ENCODE measurements at places on chromosomes 2 and 18.

GRCh38 chr2:238784671-238785527 lies 63.0 kb upstream of the TWIST2 start:
- peak; percentile 21 for DNase-seq

GRCh38 chr2:110854355-110855081 lies 122.1 kb downstream of the ACOXL start:
- DNase-seq, result no peak

DNA sequence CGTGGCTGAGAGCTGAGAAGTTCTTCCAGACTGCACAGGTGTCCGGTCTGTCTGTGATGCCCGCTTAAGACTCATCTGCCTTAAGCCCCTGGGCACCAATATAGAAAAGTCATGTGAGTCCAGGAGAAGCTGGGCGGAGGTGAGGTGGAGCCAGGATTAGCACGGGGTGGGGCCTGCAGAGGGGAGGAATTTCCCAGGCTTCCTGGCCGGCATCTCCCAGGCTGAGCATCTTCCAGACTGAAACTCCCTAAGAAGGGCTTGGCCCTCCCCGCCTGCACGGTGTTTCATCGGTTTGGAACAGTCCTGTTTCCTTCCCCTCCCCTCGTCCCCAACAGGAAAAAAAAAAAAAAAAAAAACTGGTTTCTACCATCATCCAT lies 270.3 kb downstream of the ATAD2B start:
- DNase-seq, result no peak

GRCh38 chr2:62334009-62334408 lies 138.1 kb downstream of the B3GNT2 start:
- DNase-seq, result no peak

DNA sequence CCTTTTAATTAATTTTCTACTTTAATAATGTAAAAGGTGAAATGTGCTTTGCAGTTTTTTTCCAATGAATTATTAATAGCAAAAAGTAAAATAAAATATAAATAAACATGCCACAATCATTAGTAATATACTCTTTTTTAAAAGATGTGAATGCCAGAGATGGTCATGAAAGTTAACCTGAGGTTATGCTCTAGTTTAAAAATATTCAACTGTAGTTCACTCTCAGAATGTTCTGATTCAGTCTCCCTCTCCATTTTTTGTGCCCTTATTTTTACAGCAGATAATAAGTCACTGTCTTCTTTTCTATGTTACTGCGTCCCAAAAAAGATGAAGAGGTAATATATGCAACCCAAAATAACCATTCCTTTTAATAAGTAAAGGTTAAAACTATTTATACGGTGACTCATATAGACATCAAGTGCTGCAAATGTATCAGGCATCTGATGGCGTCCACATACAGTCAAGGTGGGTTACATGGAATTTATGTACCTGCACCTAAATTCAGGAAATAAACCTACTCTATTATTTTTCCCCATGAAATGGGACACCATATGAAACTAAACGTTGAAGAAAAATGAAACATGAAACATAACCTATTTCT lies 153.6 kb upstream of the ZNF804A start:
- no peak for DNase-seq

- no peak for DNase-seq
Observed at GRCh38 chr2:68643874-68644485, 601 bp downstream of the PROKR1 start.

All from stimulated activated CD8-positive, alpha-beta memory T cell treated with anti-CD3 and anti-CD28 coated beads, Interleukin-4, amount 100 ng/mL, for 4 hours (primary cell).